ENCODE measurements at places on chromosomes 13 and 19.

- no peak for DNase-seq
Observed at GRCh38 chr13:39266426-39266825, 228.2 kb downstream of the NHLRC3 start.

GRCh38 chr19:12913011-12913561 lies 6.0 kb downstream of the SYCE2 start:
- DNase-seq: no peak

DNA sequence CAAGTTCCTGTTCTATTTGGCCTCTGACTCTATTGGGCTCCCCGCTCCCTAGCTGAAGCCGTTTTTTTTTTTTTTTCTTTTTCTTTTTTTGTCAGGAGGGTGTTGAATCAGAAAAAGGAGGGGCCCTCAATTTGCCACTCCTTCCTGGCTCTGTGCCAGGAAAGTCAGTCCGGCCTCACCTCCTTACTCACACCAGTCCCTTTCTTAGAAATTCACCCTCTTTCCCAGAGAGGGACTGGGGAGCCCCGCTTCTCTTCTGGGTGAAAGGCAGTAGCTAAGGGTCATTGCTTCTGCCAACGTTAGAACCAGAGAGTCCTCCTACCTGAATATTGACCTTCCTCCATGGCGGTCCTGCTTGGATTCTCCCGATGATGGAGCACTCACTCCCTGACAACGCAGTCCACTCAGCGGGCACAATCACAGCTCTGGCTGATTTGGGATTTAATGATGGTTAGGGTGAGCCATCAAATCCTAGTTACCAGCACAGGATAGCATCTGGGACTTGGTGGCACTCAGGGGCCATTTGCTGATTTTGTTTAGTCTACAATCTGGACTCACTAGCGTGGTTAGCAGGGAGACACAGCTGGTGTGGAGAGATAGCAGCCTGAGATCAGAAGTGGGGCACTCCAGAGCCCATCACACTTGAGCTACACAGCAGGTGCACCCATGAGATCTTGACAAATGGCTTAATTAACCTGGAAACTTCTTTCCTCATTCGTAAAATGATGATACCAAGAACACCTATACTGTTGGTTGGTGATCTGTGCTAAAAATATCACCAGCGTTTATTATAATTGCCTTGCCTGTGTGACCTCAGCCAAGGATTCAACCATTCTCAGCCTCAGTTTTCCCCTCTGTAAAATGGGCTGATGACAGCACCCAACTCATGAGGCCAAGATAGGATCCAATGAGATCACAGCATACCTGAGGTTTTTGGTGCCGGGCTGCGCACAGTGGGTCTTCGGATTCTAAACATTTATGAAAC lies 2.2 kb downstream of the FCER2 start:
- no peak for DNase-seq

GRCh38 chr13:25110956-25111584 lies 15.1 kb downstream of the PABPC3 start:
- DNase-seq: no peak

GRCh38 chr19:12484371-12485051 lies at the start of gene ZNF709:
ZNF709 (minus strand) TSS chr19:12484816; CDS start chr19:12484657, 159 bp downstream.
- no peak for DNase-seq

- no peak for DNase-seq
Observed at GRCh38 chr19:19409205-19409604, 3.7 kb downstream of the GATAD2A start.

DNA sequence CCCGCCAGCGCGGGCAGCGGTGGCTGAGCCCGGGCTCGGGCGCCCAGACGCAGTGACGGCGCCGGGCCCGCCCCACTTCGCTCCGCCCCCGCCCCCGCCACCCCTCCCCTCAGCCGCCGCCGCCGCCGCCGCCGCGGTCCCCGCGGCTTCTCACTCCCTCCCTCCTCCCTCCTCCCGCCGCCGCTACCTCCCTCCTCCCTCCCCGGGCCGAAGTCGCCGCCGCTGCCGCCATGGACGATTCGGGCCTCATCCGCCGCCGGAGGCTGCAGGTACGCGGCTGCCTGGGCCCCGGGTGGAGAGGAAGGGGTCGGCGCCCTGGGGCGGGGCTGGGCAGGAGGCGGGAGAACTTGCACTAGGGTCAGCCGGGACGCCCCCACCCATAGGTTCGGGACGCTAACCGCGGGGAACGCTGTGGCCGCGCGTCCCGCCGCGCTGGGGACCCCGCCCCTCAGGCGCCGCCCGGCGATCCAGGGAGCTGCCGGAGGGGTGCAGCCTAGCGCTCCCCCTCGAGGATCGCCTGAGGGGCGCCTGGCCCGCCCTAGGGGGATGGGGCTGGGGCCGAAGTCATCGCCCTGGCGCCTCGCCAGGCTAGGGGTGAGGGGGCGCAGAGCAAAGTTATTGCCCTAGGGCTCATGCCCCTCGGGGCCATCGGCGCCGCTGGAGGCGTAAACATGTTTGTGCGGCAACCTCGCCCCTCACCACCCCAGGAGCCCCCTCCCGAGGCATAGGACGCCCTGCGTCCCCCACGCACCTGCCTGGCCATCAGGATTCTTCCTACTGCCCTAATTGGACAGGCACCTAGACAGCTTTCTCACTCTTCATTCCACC lies 427 bp downstream of the RTBDN start:
- no peak for DNase-seq

DNA sequence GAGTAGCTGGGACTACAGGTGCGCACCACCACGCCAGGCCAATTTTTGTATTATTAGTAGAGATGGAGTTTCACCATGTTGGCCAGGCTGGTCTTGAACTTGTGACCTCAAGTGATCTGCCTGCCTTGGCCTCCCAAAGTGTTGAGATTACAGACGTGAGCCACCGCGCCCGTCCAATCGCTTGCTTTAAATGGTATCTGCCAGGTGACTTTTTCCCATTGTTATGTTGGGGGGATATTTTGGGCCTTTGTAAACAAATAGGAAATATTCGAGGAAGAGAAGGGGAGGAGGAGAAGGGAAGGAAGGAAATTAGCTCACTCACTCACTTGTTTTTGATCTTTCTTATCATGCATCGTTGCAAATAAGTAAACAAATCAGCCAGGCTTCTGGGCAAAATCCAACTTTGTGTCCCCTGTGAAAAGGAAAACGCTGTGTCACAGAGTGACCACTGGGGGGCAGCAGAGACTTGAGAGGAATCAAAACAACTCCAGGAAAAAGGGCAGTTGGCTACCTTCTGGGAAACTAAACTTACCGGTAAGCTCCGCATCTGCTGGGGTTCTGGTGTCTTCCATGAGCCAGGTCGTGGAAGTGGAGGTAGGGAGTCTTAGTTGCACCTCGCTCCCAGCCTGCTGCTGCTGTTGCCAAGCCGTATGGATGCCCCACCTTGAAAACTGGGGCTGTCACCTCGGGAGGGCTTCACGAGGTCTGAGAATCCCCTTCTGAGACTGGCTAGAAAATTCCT lies 9.3 kb upstream of the RANBP3 start:
- no peak for DNase-seq

DNA sequence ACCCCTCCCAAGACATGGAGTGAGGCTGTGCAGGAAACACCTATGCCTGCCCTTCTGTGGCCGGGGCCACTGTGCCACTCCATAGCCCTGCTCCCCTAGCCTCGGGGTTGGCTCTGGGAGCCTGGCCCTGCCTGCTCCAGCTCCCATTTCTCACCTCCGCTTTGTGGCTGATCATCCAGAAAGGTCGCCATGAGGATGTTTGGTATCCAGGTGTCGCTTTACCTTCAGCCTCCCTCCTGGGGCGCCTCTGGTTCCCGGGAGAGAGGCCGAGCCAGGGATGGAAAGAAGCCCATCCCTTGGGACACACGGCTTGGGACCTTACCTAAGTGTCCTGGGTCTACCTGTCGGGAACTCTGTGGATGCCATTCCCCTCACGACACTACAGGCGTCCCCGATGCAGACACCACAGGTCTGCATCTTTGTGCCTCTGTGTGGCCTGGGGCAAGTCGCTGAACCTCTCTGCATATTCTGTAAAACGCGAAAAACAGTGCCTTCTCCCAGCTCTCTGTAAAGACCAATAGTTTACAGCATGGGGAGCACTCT lies 3.4 kb upstream of the MCF2L start:
- no peak for DNase-seq

- DNase-seq: no peak
Observed at GRCh38 chr13:72390909-72391308, 336.5 kb downstream of the MZT1 start.

DNA sequence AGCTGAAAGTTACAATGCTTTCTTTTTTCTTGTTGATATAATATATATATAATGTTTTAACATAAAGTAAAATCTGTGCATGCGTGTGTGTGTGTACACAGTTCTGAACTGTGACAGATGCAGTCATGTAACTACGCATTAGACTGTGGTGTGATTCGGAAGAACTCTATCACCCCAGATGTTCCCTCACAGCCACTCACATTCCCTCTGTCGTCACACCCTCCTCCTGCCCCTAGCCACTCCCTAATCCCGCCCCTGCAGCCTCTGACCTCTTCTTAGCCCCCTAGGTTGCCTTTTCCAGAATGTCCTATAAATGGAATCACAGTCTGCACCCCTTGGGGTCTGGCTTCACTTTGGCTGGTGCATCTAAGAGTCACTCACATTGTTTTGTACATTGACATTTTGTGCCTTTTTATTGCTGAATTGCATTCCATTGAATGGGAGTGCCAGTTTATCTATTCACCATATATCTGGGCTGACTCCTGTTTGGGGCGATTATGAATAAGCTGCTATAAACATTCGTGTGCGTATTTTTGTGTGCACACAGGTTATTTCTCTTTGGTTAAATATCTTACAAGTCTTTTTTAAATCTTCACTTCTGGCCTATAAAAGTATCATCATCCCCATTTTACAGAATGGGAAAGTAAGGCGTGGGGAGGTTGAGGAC lies 20.4 kb downstream of the DHRS12 start:
- DNase-seq: no peak

- no peak for DNase-seq
Observed at GRCh38 chr13:78015782-78016181, 97.2 kb upstream of the EDNRB start.

GRCh38 chr13:20526664-20527063 lies 1.0 kb upstream of the CRYL1 start:
- no peak for DNase-seq

DNA sequence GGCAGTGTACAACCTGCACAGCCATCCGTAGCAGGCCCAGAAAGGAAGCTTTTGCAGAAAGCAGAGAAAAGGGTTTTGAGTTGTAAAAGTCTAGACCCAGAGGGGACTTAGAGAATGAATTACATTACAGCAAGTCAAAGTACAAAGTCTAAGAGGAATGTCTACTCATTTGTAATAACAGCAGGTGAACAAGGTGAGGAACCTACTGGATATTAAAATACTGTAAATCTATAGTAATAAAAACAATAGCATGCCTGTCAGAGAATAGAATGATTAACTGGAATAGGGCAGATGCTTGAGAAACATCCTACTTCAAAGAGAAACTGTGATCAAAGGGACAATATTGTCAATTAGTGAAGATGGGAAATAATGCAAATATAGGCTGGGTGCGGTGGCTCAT lies 18.3 kb upstream of the ZNF414 start:
- DNase-seq: no peak

DNA sequence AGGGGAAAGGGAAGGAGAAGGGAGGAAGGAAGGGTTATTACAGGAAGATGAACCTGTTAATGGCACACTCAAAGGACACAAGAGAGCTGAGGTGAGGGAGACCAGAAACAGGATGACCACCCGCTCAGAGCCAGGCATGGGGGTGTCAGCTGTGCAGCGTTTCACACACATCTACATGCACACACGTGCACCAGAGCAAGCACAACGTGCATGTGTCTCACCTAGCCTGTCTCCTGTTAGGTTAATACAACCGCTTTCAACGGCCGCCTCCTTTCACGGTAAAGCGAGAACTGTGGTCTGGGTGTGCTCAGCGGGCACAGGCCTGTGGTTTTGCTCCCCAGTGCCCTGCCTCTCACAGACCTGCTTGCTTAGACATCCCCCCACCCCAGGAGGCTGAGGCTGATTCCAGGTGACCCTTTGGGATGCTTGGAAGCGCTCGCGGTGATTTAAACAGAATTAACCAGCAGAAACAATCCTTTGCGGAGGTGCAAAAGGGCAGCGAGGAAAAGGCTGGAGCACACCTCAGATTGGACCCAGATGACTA lies 27.4 kb downstream of the IRS2 start:
- DNase-seq: no peak

- DNase-seq: no peak
Observed at GRCh38 chr19:18053576-18054219, 33.0 kb downstream of the IL12RB1 start.

DNA sequence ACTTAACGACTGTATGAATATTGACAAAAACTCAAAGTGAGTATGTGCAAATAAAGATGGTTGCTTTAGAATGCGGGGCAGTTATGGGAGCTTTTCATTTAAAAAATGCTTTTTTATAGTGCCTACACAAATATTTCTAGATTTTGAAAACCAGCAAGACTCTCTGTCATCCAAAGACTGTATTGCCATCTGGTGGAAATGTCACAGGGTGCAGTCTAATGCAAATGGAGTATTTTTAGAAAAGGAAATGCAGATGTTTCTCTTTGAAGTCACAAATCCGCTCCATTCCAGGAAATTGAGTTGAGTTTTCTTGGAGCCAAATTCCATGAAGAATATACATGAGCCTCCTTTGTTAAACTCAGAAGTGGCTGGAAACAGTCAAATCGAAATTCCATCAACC lies 2.3 kb upstream of the C1QTNF9B start:
- no peak for DNase-seq

DNA sequence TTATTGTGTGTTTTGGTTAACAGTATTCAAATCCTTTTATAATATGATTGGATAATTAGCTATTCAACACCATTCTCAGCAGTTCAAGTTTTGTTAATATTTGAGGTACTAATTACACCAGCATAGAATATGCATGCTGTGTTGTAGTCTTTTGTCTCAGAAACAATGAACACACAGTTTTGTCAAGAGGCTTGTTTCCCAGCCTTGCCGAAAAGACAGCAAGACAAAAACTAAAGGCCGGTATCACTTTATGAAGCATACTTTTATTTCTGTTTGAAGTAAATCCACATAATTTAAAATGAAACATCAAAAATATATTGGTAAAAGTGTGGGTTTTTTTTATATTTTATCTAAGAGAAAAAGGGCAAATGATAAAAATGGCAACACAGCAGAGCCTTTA lies 7.5 kb downstream of the GPR180 start:
- no peak for DNase-seq

DNA sequence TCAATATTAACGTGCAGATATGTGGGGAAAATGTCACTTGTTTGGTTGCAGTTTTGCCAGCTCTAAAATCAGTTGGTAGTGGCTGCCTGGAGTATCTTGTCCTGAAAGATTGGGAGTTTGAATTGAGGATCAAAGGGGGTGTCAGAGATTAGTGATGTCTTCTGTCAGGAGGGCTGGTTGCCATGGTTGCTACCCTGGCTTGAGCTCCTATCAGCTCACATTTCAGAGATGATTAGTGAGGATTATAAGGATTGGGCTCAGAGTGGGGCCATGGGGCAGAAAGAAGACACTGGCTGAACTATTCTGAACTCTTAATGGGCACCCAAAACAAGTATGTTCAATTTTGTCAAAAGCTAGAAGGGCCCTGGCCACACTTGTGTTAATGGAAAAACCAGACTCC lies 95.5 kb upstream of the RNF113B start:
- DNase-seq: no peak

- DNase-seq: no peak
Observed at GRCh38 chr13:43662976-43663375, 123.8 kb downstream of the ENOX1 start.

All from vagina (tissue), 2 donors.